ENCODE measurements at places on chromosomes 6 and 20.

DNA sequence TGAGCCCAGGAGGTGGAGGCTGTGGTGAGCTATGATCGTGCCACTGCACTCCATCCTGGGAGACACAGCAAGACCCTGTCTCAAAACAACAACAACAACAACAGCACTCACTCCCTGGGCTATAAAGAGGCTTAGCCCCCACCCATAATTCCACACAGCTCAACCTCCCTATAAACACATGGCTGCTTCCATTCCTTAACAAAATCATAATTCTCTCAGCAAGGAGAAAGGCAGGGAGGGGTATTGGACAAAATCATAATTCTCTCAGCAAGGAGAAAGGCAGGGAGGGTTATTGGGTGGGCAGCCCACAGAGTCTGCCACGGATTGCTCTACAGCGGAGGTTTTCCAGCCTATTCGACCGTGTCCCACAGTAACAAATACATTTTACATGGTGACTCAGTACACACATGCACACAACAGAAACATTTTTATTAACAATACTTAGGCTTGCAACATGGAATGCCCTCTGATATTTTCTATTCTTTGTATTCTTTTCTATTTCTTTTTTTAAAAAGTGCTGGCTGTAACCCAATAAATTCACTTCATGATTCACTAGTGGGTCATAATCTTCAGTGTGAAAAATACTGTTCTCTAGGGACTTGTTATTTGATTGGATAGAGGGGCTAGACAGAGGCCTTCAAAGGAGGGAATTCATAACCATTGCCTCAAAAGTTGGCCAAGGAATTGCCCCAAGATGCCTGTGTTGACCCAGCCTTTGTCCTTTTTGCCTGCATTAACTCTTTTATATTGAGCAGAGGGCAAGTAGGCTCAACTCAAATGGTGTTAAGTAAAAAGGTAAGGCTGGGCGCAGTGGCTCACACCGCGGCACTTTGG is 50.6 kb upstream of the ZMYND8 start:
- H3K27ac ChIP-seq, result no peak overlapping the region
- H3K27me3 ChIP-seq, result no peaks in the 10 kb centered on the region
- H3K4me1 ChIP-seq, result peaks cover 19% of the 10 kb centered on the region
- H3K36me3 ChIP-seq, result no peaks in the 10 kb centered on the region
- no peak overlapping the region for H3K4me3 ChIP-seq

GRCh38 chr6:23106951-23107350 is 537.6 kb downstream of the HDGFL1 start:
- no peaks in the 10 kb centered on the region for H3K4me1 ChIP-seq
- no peaks in the 10 kb centered on the region for H3K36me3 ChIP-seq
- no peaks in the 10 kb centered on the region for H3K27me3 ChIP-seq
- DNase-seq, result no peak

- peak overlapping the region; percentile 33 for H3K4me3 ChIP-seq
- no peaks in the 10 kb centered on the region for H3K36me3 ChIP-seq
- peaks cover 4% of the 10 kb centered on the region for H3K4me1 ChIP-seq
These were observed 27.8 kb downstream of the ASIP start for GRCh38 chr20:34268851-34269636.

- no peaks in the 10 kb centered on the region for H3K4me1 ChIP-seq
- H3K27me3 ChIP-seq, result no peaks in the 10 kb centered on the region
- no peaks in the 10 kb centered on the region for H3K36me3 ChIP-seq
- DNase-seq, result peak; percentile 7
- H3K27ac ChIP-seq, result no peak overlapping the region
These were observed 128.3 kb downstream of the MAP3K7 start for GRCh38 chr6:90458353-90459224.

DNA sequence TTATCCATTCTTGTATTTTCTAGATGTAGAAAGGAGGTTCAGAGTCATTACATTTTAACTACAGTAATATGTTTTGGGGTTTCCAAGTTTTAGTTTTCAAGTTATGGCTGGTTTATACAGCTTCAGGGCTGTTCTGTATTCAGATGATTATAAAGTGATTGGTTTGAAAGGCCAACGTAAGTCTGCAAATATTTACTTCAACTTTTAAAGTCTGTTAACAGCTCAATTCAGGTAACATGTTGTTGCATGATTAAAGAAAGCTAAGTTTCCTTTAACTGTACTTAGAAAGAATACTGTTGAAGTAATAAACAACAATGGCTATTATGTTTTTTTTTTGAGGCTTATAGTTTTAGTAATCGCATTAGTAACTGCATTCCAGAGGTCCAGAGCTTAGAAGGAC is 22.8 kb upstream of the GCLC start:
- H3K36me3 ChIP-seq, result no peaks in the 10 kb centered on the region
- H3K4me1 ChIP-seq, result no peaks in the 10 kb centered on the region
- no peak overlapping the region for H3K4me3 ChIP-seq
- H3K27ac ChIP-seq, result no peak overlapping the region
- DNase-seq, result no peak
- no peaks in the 10 kb centered on the region for H3K27me3 ChIP-seq

DNA sequence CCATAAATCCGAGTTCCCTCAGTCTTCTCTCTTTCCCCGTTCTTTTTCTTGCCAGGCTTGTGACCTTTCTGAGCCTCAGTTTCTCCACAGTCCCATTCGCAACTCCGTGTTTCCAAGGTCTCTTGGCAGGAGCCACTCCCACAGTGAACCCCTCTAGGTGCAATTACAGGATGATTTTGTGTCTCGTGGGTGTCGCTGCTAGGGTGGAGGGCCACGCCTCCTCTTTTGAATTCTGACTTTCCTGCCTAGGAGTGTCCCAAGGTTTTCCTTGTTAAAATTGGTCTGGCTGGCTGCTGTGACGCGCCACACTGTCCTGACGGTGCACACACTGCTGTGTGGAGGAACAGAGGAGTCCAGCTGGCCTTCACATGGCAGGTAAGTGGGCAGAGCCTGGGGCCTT is at the start of gene TGM6:
TSS of gene TGM6 (plus strand) at position 301 of the 400 bp plus-strand sequence. CDS start at position 369, 68 bp downstream.
- no peaks in the 10 kb centered on the region for H3K36me3 ChIP-seq
- DNase-seq, result no peak
- no peaks in the 10 kb centered on the region for H3K27me3 ChIP-seq
- H3K4me3 ChIP-seq, result no peak within 1 kb of the TSS
- H3K4me1 ChIP-seq, result no peaks in the 10 kb centered on the region

- DNase-seq, result no peak
- H3K27me3 ChIP-seq, result no peaks in the 10 kb centered on the region
- no peak overlapping the region for H3K27ac ChIP-seq
- no peaks in the 10 kb centered on the region for H3K4me1 ChIP-seq
- no peak overlapping the region for H3K4me3 ChIP-seq
These were observed 227.7 kb downstream of the MEI4 start for GRCh38 chr6:77880501-77880900.

DNA sequence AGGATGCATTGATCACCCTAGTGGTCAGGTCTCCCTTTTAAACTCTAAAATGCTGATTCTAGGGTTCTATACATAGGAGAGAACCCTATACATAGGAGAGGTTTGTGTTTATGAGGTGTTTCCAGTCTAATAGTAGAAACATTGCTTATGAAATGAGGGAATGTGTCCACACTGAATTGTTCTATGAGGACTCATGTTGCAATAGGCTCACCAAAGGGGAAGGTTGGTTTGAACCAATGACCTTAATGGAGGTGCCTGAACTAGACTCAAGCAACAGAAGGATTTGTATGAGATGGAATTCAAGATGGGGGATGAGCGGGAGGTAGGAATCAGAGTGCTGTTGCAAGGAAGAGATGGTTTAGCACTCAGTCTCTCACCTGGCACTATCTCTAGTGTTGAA is 33.5 kb upstream of the UBR2 start:
- H3K36me3 ChIP-seq, result no peaks in the 10 kb centered on the region
- H3K4me1 ChIP-seq, result no peaks in the 10 kb centered on the region
- DNase-seq, result no peak
- H3K4me3 ChIP-seq, result no peak overlapping the region
- no peak overlapping the region for H3K27ac ChIP-seq

DNA sequence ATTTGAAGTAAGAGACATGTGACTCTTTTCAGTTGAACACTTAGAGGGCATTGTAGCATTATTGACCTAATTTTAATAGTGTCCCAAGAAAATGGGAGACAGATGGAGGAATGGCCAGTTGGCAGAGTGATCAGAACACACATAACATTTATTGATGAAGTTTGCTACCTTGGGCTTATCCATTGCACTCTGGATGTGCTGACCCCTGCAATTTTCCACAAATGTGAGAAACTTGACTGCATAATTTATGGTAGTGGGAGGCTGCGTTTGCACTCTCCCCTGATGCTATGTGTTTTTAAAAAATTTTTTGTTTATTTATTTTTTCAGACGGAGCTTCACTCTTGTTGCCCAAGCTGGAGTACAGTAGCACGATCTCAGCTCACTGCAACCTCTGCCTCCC is 95.9 kb downstream of the ZFAND3 start:
- peaks cover 23% of the 10 kb centered on the region for H3K4me1 ChIP-seq
- H3K27me3 ChIP-seq, result no peaks in the 10 kb centered on the region
- no peak for DNase-seq

DNA sequence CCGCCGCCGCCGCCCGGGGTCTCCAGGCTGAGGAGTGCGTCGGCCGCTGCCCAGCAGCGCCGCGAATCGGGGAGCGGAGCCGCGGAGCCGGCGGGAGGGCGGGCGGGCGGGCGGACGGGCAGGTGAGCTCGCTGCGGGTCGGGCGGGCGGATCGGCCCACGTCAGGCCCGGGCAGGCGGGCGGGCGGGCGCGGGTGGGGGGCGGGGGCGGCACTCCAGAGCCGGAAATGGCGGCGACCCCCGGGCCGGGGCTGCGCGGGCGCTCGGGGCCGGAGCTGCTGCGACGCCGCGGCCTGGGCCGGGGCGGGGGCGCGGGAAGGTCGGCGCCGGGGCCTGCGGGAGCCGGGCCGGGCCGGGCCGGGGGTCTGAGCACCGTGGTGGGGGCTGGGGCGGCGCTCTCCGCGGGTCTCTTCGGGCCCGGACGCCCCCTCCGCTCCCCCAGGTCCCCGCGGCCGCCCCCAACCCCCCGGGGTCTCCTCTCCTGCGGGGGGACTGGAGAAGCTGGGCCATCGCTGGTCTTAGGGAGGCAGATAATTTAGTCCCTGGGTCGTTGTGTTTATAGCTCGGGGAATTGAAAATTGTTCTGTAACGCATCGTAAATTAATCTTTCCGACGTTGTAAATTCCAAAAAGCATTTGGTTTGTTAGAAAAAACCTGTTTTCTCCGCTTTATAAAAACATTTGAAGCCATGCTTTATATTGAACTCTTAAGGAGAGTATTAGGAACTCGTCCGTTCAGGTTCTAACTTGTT is 451 bp downstream of the DNAJC5 start:
- H3K27ac ChIP-seq, result no peak overlapping the region
- peaks cover 26% of the 10 kb centered on the region for H3K36me3 ChIP-seq
- no peaks in the 10 kb centered on the region for H3K27me3 ChIP-seq
- DNase-seq, result no peak
- H3K4me1 ChIP-seq, result peaks cover 51% of the 10 kb centered on the region
- peak overlapping the region; percentile 70 for H3K4me3 ChIP-seq

GRCh38 chr6:27791182-27791943 is 120.8 kb downstream of the OR2B2 start:
- no peaks in the 10 kb centered on the region for H3K36me3 ChIP-seq
- H3K4me1 ChIP-seq, result peaks cover 12% of the 10 kb centered on the region
- peaks cover 29% of the 10 kb centered on the region for H3K27me3 ChIP-seq
- no peak overlapping the region for H3K27ac ChIP-seq

- peaks cover 75% of the 10 kb centered on the region for H3K36me3 ChIP-seq
- no peaks in the 10 kb centered on the region for H3K27me3 ChIP-seq
- no peak overlapping the region for H3K4me3 ChIP-seq
- peaks cover 20% of the 10 kb centered on the region for H3K4me1 ChIP-seq
- H3K27ac ChIP-seq, result no peak overlapping the region
- no peak for DNase-seq
These were observed 48.4 kb downstream of the MAP3K7 start for GRCh38 chr6:90538278-90539046.

DNA sequence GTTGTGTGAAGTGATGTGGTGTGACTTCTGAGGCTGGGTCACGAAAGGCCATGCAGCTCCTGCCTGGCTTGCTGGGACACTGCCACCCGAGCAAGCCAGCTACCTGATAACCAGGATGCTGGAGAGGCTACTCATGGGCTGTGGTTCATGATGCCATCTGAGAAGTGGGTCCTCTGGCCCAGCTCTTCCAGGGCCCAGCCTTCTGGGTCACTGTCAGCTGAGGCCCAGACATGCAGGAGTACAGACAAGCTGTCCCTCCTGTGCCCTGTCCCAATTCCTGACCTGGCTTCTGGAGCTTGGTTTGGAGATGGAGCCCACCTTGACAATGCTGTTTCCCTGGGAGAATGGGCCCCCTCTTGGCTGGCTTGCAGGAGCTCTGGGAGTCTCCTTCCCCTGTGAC is 87.0 kb downstream of the DHX35 start:
- no peak for DNase-seq
- H3K27me3 ChIP-seq, result peaks cover 11% of the 10 kb centered on the region
- no peak overlapping the region for H3K4me3 ChIP-seq
- H3K36me3 ChIP-seq, result no peaks in the 10 kb centered on the region
- H3K27ac ChIP-seq, result no peak overlapping the region

DNA sequence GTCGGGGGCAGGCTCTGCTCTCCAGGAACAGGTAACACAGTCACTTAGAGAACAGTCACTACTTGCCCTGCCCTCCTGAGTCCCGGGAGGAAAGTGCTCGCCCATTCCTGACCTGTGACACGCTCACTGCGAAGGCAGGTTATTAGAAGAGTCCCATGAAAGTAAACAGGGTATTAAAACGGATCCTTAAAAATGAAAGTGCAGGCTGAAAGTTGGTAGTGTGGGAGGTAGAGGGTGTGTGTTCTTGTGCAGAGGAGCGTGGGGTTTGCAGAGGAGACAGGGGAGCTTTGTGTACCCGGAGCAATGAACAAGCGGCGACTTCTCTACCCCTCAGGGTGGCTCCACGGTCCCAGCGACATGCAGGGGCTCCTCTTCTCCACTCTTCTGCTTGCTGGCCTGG is at the start of gene CCN6:
TSS of gene CCN6 (plus strand) at position 104 of the 400 bp plus-strand sequence. CDS start at position 358, 254 bp downstream.
- H3K4me3 ChIP-seq, result no peak within 1 kb of the TSS
- H3K36me3 ChIP-seq, result no peaks in the 10 kb centered on the region

DNA sequence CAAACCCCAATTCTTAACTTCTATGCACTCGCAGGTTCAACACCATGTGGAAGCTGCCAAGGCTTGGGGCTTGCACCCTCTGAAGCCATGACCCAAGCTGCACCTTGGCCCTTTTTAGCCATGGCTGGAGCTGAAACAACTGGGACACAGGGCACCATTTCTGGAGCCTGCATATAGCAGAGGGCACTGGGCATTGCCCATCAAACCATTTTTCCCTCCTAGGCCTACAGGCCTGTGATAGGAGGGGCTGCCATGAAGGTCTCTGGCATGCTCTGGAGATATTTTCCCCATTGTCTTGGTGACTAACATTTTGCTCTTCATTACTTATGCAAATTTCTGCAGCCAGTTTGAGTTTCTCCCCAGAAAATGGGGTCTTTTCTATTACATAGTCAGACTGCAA is 484.7 kb downstream of the EPHA7 start:
- no peak overlapping the region for H3K4me3 ChIP-seq
- no peaks in the 10 kb centered on the region for H3K27me3 ChIP-seq
- DNase-seq, result no peak
- no peaks in the 10 kb centered on the region for H3K36me3 ChIP-seq
- no peaks in the 10 kb centered on the region for H3K4me1 ChIP-seq

DNA sequence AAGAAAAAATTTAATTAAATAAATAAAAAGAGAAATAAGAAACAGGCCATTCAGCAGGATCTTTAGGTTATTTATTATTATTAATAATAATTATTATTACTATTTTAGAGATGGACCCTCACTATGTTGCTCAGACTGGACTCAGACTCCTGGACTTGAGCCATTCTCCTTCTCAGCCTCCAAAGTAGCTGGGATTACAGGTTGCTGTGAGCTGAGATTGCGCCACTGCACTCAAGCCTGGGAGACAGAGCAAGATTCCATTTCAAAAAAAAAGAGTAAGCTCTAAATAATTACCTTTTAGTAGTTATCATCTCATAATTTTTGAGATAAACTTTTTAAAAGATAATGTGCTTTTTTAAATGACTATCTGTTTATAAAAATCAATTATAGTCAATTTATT is 1102.8 kb upstream of the GJE1 start:
- no peak overlapping the region for H3K4me3 ChIP-seq
- H3K27me3 ChIP-seq, result no peaks in the 10 kb centered on the region
- no peaks in the 10 kb centered on the region for H3K4me1 ChIP-seq
- no peaks in the 10 kb centered on the region for H3K36me3 ChIP-seq
